RPMI7951 (cell line): ENCODE measurements at places on chromosomes 2 and 18. TPM values are rescaled to one million over a fixed set of nuclear protein-coding genes. Genes with fewer than 3 reads are reported as not detected.

- DNase-seq = no peak
Observed at GRCh38 chr2:60429681-60430080, 123.8 kb downstream of the BCL11A start.

DNA sequence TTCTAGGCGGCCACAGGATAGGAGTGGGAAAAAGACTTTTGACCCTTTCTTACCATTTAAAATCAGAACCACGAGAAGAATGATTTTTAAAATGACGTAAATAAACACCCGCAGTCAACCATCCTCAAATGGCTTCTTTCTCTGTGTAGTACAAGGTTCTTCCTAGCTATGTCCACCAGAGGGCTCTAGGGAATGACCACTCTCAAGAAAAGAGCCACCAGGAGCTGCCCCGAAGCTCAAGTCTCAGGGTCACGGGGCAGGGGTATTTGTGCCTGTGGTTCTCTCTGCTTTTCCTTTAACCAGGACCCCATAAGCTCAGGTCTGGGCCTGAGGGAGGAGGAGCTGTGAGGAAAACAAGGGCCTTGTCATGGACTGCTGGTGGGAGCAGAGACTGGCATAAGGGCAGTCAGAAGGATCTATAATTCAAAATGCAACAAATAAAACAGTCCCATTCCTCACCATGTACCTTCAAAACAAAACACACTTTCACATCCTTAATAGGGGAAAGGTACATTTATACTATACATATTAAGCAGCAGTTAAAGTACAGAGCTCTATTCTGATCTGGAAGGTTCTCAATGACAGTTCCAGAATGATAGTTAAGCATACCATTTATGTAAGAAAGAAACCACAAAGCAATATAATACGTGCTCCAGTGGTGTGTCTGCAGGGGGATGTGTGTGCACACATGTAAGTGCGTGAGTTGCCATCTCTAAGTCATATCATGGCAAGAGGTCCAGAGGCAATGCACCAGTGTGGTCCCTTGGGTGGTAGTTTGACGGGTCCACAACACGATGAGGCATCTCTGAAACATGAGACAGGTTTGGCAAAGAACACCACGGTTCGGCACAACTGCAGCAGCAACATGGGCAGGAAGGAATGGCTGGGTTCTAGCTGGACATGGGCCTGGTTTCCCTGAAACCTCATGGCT lies 18.6 kb downstream of the LYPD1 start:
- no peak for DNase-seq

GRCh38 chr2:163200741-163201140 lies 362.2 kb upstream of the KCNH7 start:
- DNase-seq = no peak

GRCh38 chr18:55455938-55456337 lies 132.1 kb downstream of the TCF4 start:
- DNase-seq = no peak

DNA sequence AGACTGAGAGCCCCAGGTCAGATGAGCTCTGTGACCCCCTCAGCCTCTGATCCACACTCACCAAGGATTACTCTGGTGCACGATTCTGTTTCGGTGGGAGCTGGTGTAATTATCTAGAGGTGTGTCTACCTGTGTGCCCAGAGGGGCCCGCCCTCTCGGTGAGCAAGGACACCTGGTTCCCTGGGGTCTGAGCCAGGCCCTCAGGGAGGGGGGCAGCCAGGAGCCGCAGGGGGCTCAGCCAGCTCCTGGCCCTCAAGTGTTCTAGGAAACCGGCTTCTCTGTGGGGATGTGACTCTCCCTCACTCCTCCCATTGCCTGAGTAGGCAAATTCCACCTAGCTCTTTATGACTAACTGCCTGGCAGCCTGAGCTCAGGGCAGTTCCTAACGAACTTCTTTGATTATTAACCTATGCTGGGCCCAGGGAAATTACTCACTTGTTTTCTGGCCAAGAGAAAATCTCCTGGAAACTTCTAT lies 17.4 kb downstream of the AGAP1 start:
- peak; percentile 81 for DNase-seq

DNA sequence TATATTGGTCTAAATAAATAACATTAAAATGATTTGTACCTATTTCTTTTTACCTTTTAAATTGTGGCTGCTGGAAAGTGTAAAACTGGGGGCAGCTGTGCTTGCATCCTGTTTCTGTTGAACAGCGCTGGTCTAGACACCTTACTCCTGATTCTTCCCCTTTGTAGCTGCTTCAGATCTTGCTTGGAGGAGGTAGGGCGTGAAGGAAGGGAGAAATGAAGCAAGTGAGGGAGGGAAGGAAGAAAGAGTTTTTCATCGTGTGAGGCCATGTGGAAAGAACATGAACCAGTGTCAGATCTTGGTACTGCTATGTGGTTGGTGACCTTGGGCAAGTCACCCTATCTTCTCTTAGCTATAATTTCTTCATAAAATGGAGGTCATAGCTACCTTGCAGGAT lies 89.0 kb upstream of the SEC11C start:
- no peak for DNase-seq

ANXA4 gene
- 43.9 and 63.6 TPM in 2 replicates for total RNA-seq
